ENCODE measurements at places on chromosomes 16 and 17.

- DNase-seq = peak; percentile 59
Measured at GRCh38 chr17:48541577-48542113, 3.3 kb downstream of the HOXB2 start.

- DNase-seq = no peak
Measured at GRCh38 chr17:70084476-70084875, 9.5 kb downstream of the KCNJ16 start.

GRCh38 chr17:7394452-7395191 is at the start of gene PLSCR3:
TSS of gene PLSCR3 (minus strand) at chr17:7394525. CDS start at chr17:7394110, 415 bp downstream.
- peak; percentile 90 for DNase-seq

DNA sequence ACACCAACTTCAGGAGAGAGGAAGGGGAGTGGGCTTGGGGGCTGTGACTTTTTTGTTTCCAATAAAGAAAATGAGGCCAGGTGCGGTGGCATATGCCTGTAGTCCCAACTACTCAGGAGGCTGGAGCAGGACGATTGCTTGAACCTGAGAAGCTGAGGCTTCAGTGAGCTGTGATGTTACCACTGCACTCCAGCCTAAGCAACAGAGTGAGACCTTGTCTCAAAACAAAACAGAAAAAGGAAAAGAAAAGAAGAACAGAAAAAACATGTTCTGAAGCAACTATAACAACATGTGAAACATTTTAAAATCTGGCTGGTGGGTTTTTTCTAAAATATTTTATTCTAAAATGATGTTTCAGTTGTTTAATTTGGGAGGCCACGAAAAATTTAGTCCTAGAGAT is 554.0 kb upstream of the ZFHX3 start:
- DNase-seq = no peak

DNA sequence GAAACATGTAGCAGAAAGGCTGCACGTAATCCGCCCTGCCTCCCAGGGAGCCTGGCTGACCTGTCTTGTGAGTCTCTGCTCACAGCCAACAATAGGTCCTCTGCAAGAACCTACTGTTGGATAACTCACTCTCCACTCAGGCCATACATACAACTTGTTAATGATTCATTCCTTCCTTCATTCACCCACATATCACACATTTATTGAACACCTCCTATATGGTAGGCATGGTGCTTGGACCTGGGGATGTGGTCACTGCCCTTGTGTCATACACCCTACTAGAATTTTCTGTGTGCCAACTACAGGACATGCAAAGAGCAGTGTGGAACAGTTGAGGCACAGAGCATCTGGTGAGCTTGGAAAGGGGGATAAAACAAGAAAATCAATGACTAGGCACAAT is 28.1 kb upstream of the HNF1B start:
- no peak for DNase-seq

DNA sequence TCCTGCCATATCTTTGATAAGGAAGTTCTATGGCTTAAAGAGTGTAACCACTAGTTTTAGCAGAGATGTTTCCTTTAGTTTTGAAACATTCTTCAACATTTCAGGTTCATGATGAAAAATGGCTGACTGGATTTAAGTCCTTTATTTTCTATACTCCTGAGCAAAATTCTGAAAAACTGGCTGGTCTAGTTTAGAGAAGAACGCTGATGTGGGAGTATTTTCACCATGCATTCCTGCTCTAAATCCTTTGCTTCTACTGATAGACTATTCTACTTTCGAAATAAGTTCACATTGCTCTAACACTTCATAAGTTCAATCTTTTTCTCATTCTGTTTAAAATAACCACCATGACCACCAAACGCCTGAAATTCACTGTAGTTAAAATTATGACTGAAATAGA is 281.9 kb downstream of the FTO start:
- DNase-seq = no peak

All from stimulated activated CD8-positive, alpha-beta memory T cell treated with anti-CD3 and anti-CD28 coated beads, Interleukin-4, amount 100 ng/mL, for 48 hours (primary cell).